ENCODE measurements at places on chromosomes 1 and 21.

GRCh38 chr1:175600721-175601440, 142.5 kb downstream of the TNR start:
- DNase-seq = no peak

GRCh38 chr1:155277902-155278688, 832 bp downstream of the HCN3 start:
- DNase-seq = no peak

DNA sequence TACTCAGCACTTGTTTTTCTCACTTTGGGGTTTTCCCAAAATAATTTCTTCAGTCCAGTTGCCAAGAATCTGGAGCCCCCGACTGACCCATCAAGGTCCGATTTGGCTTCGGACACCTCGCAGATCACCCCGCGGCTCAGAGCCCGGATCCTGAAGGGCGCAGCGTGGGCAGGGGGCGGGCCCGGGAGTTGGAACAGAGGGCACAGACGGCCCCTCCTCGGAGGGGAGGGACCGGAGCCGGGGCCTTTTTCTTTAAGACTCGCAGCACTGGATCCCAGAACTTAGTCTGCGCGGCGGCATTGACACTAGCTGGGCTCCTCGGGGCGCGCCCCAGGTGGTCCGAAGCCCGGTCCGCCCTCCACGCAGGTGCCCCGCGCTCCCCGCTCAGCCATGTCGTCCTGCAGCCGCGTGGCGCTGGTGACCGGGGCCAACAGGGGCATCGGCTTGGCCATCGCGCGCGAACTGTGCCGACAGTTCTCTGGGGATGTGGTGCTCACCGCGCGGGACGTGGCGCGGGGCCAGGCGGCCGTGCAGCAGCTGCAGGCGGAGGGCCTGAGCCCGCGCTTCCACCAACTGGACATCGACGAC, at the start of gene CBR3:
TSS of gene CBR3 (plus strand) at position 277 of the 588 bp plus-strand sequence. CDS start at position 391, 114 bp downstream.
- peak; percentile 85 for DNase-seq

DNA sequence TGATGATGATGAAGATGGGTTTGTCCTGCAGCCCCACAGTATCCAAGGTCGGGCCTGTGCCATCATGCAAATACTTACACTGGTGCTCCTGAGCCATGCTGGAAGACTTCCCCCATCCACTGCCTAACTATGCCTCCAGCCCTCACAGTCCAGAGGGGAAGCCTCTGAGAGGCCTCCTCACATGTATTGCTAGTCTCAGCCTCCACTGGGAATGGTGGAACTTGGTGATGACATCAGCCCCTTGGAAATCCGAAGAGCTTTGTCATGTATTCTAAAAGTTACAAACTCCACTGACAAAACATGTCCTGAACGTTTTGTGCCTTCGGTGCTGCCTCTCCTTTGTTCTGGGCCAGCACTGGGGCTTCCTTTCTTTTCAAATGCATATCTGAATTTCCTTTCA, 61.1 kb upstream of the DMRTB1 start:
- DNase-seq = no peak

- no peak for DNase-seq
Observed at GRCh38 chr1:2632051-2632430, 775 bp downstream of the MMEL1 start.

GRCh38 chr1:199399996-199400724, 627.4 kb upstream of the NR5A2 start:
- DNase-seq = no peak

DNA sequence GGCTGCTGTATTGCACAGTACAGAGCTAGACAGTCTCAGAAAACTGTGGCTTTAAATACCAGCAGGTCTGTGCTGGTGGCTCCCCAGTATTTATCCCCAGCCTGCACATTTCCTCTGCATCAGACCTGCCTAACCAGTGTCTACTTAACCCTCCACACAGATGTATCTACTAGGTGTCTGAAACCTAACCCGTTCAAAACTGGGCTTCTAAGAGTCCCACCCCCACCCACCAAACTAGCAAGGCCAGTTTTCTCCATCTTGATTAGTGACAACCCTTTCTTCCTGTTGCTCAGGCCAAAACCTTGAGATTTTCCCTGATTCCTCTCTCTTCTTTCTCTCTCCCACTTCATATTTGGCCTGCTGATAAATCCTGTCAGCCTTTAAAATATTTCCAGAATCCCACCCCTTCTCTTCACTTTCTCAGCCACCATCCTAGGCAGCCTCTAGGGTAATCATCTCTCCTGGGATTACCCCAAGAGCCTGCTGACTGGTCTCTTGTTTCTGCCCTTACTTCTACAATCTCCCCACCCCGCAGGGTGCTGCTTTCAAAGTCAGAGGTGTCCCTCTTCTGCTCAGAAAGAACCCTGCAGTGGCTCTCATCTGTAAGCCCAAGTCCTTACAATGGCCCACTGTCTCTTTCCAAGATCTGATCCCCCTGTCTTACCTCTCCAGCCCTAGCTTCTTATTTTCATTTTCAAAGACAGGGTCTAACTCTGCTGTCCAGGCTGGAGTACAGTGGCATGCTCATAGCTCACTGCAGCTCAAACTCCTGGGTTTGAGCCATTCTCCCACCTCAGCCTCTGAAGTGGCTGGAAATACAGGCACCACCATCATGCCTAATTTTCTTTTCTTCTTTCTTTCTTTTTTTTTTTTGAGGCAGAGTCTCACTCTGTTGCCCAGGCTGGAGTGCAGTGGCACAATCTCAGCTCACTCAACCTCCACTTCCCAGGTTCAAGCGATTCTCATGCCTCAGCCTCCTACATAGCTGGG, 45.2 kb downstream of the H3-3A start:
- no peak for DNase-seq
